Chondrocyte (in vitro differentiated cells): ENCODE measurements at places on chromosomes 3 and 15. TPM values are rescaled to one million over a fixed set of nuclear protein-coding genes. Genes with fewer than 3 reads are reported as not detected.

- no peak for DNase-seq
These were observed 68.7 kb downstream of the TRAK1 start for GRCh38 chr3:42159706-42160472.

DNA sequence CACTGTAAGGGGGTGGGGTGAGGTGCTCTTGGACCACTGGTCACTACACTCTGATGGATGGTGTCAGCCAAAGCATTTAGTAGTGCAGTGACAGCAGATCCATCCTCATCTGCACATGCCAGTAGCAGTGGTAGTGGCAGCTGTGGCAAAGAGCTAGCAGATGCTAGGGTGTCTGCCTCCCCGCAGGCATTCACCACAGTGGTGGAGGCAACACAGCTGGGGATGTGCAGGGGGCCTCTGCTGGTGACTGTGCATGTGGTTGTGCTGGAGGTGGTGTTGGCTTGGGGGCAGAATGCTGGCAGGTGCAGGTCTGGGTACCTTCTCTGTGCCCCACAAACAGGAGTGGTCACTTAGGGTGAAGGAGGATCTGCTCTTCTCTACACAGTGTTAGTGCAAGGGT, 19.4 kb upstream of the DCUN1D1 start:
- no peak for DNase-seq

Gene SUCNR1
- total RNA-seq = 0.12 to 0.13 TPM in 2 of 3 replicates, not detected in the other

Gene LNP1
- total RNA-seq = 1.0 to 2.2 TPM (median 1.5 TPM) in 3 replicates

Gene NFKBIZ
- 17.6 to 22.8 TPM (median 18.9 TPM) in 3 replicates for total RNA-seq

Gene SLC22A13
- total RNA-seq = 0.62 to 2.9 TPM (median 0.97 TPM) in 3 replicates

- DNase-seq = no peak
These were observed 79.8 kb downstream of the CNTN6 start for GRCh38 chr3:1172644-1173043.

DNA sequence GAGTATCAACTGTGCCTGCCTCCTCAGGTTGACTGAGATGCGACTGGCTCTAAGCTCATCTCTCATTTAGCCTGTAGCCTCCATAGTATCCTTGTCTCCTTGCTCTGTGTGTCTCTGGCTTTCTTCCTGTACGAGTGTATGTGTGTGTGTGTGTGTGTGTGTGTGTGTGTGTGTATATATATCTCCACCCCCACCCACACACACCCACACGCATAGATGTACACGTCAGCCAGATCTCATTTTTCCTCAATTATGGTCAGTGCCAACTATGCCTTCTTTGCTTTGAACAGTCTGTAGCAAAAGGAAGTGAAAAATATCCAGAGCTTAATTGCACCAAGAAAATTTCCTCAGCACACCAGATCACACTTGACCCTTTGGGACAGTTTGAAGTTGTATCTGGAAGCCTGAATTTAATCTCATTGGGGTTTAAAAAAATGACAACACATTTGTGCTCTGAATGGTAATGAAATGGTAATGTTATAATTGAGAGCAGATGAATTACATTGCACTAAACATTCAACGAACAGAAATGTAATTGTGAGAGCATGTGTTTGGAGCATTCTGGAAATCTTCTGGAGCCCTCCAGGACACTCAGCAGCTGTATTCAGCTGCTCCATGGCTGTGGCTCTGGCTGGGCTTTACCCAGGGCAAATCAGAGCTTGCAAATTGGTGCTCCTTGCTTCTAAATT, 63.6 kb downstream of the RYR3 start:
- DNase-seq = no peak

GRCh38 chr3:112561484-112561733, 353 bp downstream of the ATG3 start:
- DNase-seq = no peak

DNA sequence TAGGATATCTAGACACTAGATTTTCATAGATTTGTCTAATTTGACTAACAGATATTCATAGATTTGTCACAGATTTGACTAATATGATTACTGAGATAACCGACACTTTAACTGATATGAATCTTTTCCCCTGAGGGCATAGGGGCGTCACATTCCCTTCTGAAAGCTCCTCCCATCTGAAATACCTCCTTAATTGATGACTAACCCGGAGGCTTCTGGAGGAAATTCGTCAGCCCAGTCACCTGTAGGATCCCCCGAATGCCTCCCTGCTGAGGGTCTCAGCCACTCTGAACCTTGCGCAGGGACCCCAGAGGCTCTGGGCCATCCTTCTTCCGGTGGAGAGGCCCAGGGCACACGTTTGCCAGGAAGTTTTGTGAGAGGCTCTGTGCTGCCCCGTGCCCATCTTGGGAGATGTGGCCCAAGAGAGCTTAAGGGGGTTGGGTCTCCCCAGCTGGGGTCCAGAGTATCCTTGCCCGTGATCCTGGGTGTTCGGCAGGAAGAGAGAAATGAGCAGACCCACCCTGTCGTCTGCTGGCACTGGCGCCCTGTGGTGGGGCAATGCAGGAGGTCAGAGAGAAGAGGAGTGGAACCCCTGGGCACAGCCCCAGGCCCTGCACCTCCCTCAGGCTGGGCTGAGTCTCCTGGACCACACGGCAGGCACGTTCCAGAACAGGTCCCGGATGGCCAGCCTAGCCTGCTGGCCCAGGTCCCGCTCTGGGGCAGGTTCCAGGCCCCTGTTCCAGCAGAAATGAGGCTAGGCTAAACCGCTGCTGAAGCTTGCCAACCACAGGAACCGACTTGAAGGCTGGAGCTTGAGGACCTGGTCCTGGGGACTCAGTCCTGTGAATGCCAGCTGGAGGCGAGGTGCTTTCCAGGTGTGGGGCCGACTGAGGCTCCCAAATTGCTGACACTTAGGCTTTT, 1.7 kb downstream of the PLA2G4D start:
- DNase-seq = no peak

Gene ALDH1L1
- 0.51 to 1.9 TPM (median 0.60 TPM) in 3 replicates for total RNA-seq

Gene STAB1
- total RNA-seq = not detected in 3 replicates

DNA sequence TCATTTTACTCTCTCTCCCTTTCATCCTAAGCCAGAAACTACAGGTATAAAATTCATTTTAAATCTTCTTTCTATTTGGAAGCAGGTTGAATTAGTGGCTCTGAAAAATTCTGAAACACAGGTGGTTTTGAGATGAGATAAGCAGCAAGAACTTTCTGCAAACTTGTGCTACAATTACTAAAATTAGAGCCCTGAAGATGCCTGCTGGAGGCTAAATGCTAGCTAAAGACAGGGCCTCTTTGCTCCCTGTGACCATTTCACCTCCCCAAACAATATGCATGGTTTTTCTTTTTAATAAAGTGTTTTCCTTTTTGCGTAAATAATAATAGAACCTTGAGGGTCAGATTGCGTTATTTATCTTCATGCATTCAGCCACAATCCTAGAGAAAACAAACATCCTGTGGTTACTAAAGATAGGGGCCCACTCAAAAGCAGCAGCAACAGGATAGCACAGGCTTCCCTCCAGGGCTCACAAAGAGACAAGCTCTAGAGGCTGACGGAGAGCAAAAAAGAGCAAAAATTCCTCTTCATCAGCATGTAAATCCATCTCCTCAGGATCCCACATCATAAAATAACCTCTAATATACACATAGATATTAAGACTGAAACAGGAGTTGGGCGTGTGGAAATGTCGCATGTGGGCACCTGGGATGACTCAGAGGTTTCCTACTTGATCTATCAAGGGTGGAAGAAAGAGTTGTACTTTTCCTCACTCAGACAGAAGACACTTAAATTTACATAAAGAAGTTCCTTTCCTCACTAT, 26.5 kb upstream of the CP start:
- no peak for DNase-seq

Gene FAM81A
- total RNA-seq = 0.15 to 0.54 TPM in 2 of 3 replicates, not detected in the other

GRCh38 chr3:79178471-79179180, 589.2 kb downstream of the ROBO1 start:
- DNase-seq = no peak

GRCh38 chr3:144391236-144391635, 419.6 kb downstream of the DIPK2A start:
- DNase-seq = no peak

GRCh38 chr3:72763751-72764440, 84.3 kb downstream of the SHQ1 start:
- DNase-seq = no peak

Gene ACKR4
- total RNA-seq = 0.22 TPM in 1 of 3 replicates, not detected in the others

GRCh38 chr3:37218206-37218605, 43.8 kb upstream of the LRRFIP2 start:
- no peak for DNase-seq
